Activated CD4-positive, alpha-beta T cell treated with anti-CD3 and anti-CD28 coated beads, Interleukin-2, amount 10 ng/mL, durations not matched to agents 7 days and 5 days (primary cell): ENCODE measurements at places on chromosomes 16 and 17.

GRCh38 chr16:89615596-89616090 is 2.2 kb downstream of the DPEP1 start:
- H3K27me3 ChIP-seq, result peaks cover 3% of the 10 kb centered on the region
- H3K36me3 ChIP-seq, result peaks cover 6% of the 10 kb centered on the region
- no peak overlapping the region for H3K27ac ChIP-seq
- no peak overlapping the region for H3K4me3 ChIP-seq
- peaks cover 13% of the 10 kb centered on the region for H3K4me1 ChIP-seq

DNA sequence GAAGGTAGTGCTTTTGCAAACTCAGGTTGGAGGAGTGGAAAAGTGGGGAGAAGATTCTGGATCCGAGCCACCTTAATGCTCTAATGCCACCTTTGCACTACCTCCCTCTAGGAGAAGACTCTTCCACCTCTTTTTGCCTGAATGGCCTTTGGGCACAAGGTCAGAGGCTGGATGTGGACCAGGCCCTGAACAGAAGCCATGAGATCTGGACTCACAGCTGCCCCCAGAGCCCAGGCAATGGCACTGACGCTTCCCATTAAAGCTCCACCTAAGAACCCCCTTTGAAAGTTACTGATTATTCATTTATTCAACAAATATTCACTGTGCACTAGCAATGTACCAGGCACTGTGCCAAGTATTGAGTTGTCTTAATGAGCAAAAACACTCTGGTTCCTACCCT is 3.2 kb downstream of the SHBG start:
- no peak for DNase-seq
- H3K4me3 ChIP-seq, result no peak overlapping the region
- H3K27ac ChIP-seq, result no peak overlapping the region
- H3K27me3 ChIP-seq, result no peaks in the 10 kb centered on the region

GRCh38 chr17:40647624-40648383 is at the start of gene SMARCE1:
Gene SMARCE1, minus strand, starts transcription at chr17:40647818. Its CDS starts 2,016 bp downstream, at chr17:40645802.
- H3K4me1 ChIP-seq, result peaks cover 45% of the 10 kb centered on the region
- peak; percentile 77 for DNase-seq
- H3K4me3 ChIP-seq, result peak within 1 kb of the TSS; percentile 95
- H3K27ac ChIP-seq, result peak within 1 kb of the TSS; percentile 99
- peaks cover 26% of the 10 kb centered on the region for H3K36me3 ChIP-seq

DNA sequence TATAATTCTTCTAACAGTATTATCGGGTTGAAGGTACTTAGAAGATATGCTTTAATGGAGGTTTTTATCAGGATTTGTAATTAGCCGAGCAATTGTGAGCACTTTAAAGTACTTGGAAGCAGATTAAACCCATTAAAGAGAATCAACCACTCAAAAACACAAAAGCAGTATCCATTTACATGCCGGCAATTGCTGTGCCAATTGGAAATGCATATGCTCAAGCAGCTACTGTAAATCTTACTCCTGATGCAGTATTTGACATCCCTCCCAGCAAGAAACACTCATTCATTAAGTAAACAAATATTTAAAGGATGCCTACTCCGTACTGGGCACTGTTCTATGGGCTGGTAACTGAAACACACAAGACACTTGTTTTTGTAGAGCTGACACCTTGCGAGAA is 11.4 kb upstream of the CCL1 start:
- peaks cover 14% of the 10 kb centered on the region for H3K27me3 ChIP-seq
- H3K27ac ChIP-seq, result no peak overlapping the region
- H3K4me3 ChIP-seq, result no peak overlapping the region
- no peaks in the 10 kb centered on the region for H3K36me3 ChIP-seq
- DNase-seq, result no peak

- H3K4me1 ChIP-seq, result peaks cover 45% of the 10 kb centered on the region
- peaks cover 3% of the 10 kb centered on the region for H3K27me3 ChIP-seq
- peak; percentile 78 for DNase-seq
- H3K27ac ChIP-seq, result peak overlapping the region; percentile 83
- H3K4me3 ChIP-seq, result peak overlapping the region; percentile 52
- H3K36me3 ChIP-seq, result peaks cover 26% of the 10 kb centered on the region
Measured at GRCh38 chr17:82985973-82986372, 93.4 kb upstream of the METRNL start.

GRCh38 chr16:81645266-81645694 is 133.8 kb upstream of the PLCG2 start:
- no peak overlapping the region for H3K27ac ChIP-seq
- peaks cover 2% of the 10 kb centered on the region for H3K36me3 ChIP-seq

GRCh38 chr17:35373984-35374765 is 754 bp upstream of the SLFN11 start:
- H3K27ac ChIP-seq, result peak overlapping the region; percentile 96
- H3K27me3 ChIP-seq, result peaks cover 19% of the 10 kb centered on the region
- peaks cover 53% of the 10 kb centered on the region for H3K4me1 ChIP-seq

DNA sequence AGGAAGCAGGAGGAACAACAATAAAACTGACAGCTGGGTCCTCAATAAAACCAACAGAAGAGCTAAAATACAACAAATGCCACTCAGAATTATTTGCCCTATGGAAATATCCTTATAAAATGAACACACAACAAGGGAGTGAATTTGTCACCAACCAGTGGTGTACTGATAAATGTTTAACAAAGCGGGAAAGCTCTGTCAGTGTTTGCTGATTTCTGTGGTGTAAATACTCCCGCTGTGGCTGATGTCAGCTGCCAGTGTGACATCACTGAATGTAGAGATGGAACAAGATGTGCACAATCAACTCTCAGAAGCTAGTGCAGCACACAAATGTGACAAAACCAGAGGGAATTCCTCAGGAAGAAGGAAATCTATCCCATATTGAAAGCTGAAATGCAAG is 51.9 kb downstream of the CDYL2 start:
- H3K27me3 ChIP-seq, result peaks cover 2% of the 10 kb centered on the region
- peaks cover 2% of the 10 kb centered on the region for H3K36me3 ChIP-seq
- peaks cover 18% of the 10 kb centered on the region for H3K4me1 ChIP-seq
- DNase-seq, result no peak
- H3K4me3 ChIP-seq, result no peak overlapping the region

DNA sequence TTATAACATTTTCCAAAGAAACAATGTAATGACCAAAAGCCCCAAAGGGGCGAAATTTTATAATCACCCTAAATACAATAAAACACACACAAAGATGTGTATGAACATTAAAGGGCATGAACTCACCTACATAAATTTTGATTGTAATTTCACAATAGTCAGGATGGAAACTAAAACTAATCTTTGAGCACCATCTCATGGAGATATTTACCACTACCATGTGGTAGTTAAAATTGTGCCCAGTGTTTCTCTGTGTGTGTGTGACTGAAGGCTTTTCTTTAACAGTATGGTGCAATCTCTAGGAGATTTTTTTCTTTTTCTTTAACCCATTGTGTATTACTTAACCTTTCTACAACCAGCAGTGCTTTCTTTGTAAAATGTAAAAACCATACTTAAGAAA is 19.7 kb upstream of the MEIOC start:
- no peaks in the 10 kb centered on the region for H3K36me3 ChIP-seq
- H3K4me3 ChIP-seq, result no peak overlapping the region
- H3K4me1 ChIP-seq, result no peaks in the 10 kb centered on the region
- no peak for DNase-seq
- H3K27me3 ChIP-seq, result peaks cover 26% of the 10 kb centered on the region

DNA sequence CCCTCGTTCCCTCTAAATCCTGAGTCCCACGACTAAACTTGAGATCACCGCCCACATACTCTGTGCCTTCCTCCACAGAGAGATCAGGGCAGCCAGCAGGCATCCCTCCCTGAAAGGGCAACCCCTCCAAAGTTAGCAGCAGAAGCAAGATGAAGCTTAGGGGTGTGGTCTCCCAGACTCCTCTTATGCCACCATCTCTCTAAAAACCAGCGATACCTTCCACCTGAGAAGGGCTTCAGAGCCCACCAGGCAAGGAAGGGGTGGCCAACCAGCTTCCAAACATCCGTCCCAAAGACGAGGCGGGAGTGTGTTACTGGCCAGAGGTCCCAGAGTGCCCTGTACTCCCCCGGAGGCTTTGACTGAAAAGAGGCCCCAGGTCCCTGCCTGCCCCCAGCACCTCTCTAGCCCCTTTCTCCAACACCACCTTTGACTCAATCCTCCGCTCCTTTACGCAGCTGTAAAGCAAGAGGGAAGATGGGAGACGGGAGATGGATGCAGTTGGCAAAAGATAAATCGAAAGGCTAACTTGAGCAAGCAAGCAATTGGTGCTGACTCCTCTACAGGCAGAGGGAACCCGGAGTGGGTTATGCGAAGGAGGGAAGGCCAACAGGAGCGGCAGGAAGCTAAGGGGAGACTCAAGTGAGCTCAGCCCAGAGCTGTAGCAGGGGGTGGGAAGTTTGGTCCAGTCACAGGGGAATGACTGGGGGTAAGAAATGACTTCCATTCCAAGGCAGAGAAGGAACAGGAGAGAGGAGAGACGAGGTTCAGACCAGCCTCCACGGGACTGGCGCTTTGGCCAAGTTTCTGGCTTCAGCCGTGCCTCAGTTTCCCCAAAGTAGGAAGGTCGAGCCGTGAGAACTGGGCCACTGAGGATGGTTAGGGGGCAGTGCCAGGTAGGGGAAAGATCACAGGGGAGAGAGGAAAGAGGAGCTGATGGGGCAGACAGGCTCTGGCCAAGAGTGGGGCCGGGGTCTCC is 1.0 kb downstream of the ST3GAL2 start:
- peak overlapping the region; percentile 86 for H3K4me3 ChIP-seq
- peak overlapping the region; percentile 85 for H3K27ac ChIP-seq
- no peaks in the 10 kb centered on the region for H3K27me3 ChIP-seq
- DNase-seq, result no peak
- H3K36me3 ChIP-seq, result peaks cover 8% of the 10 kb centered on the region
- H3K4me1 ChIP-seq, result peaks cover 37% of the 10 kb centered on the region
